ENCODE measurements at places on chromosomes 16 and 17.
A peak's percentile ranks its signal among the peaks of the same experiment; 100 is the strongest.

DNA sequence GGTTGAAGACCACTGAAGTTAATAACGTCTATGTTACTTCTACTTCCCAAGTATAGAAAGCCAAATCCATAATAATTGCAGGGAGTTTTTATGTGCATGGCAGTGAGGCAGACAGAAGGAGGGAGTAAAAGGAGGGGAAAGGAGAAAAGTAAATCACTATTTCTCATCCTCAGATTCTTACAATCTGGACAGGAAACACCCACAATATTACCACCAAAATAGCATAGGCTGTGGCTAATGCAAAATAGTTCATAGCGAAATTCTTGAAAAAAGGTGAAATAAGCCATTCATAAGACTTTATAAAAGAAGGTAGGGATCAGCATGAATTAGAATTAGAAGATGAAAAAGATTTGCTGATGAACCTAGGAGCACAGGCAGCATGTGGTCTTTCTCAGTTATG, 128.1 kb downstream of the KCNJ2 start:
- DNase-seq = no peak

- peak; percentile 78 for DNase-seq
Measured at GRCh38 chr16:72467157-72467759, 295.3 kb upstream of the PMFBP1 start.

GRCh38 chr17:21098934-21099689, 27.7 kb upstream of the DHRS7B start:
- DNase-seq = peak; percentile 65

- DNase-seq = no peak
Measured at GRCh38 chr17:9002227-9002605, 19.1 kb upstream of the NTN1 start.

DNA sequence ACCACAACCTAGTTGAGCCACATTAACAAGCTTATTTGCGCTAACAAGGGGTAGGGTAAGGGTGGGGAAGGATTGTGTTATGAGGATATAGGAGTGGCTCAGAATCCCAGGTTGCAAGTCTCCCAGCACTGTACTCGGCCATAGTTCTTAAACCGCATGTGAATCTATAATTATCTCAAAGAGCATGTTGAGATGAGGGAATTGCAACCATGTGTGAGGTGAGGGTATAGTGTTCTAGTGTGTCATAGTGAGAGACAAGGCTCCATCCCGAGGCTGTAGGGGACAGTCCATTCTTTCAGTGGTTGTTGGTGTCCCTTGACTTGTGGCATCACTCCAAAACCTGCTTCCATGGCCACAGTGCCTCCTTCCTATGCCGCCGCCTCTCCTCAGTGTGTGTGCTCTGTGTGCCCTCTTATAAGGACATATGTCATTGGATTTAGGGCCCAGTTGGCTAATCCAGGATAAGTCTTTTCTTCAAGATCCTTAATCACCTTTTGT, 22.7 kb upstream of the ATP5MC1 start:
- no peak for DNase-seq

DNA sequence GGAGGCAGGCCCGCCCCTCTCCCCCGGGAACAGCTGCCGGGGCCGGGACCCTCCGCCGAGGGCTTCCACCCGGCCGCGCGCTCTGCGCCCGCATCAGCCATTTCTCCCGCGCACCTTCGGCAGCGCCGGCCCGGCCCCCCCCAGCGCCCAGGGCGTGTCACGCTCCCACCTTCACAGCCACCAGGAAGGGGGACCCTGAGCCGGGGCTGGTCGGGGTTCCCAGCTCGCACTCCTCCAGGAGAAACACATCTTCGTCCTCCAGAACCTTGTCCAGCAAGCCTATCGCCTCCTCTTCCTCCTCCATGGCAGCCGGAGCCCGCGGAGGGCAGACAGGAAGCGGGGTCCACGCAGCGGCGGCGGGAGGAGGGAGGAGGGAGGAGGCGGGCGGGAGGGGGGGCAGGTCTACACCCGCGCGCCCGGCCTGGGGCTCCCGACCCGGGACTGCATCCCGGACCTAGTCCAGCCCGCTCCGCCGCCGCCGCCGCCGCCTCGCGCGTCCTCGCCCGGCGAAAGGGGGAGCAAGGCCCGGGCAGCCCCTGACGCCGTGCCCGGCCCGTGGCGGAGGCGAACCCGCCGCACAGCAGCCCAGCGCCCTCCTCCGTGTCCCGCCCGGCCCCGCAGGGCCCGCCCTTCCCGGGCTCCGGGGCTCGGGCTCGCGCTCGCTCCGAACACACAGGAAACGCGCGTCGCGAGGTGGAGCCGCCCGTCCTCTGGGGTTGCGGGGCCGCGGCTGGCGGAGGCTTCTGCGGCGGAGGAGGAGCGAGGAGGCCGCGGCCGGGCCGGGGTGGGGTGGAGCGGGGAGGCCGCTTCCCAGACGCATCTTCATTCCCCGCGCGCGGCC, 70.8 kb downstream of the ABR start:
- peak; percentile 58 for DNase-seq

DNA sequence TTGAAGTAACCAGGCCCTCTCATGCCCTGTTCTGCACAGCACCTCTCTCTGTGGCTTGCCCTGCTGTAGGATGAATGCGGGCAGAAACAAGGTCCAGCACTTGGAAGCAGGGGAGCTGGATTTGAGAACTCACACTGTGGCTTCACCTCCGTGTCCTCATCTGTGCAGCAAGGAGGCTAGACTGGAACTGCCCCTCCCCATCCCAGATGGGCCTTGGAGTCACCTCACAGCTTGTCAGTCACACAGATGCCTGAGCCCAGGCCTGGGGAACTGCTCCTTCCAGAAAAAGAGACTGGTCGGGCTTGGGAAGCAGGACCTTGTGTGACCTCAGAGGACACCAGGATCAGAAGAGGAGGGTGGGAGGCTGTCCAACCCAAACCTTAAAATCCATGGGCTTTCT, 180.8 kb downstream of the CCT6B start:
- no peak for DNase-seq

GRCh38 chr17:39304188-39304587, 78.4 kb upstream of the STAC2 start:
- no peak for DNase-seq

GRCh38 chr16:86611525-86611855, 33.1 kb downstream of the FOXL1 start:
- DNase-seq = peak; percentile 90

DNA sequence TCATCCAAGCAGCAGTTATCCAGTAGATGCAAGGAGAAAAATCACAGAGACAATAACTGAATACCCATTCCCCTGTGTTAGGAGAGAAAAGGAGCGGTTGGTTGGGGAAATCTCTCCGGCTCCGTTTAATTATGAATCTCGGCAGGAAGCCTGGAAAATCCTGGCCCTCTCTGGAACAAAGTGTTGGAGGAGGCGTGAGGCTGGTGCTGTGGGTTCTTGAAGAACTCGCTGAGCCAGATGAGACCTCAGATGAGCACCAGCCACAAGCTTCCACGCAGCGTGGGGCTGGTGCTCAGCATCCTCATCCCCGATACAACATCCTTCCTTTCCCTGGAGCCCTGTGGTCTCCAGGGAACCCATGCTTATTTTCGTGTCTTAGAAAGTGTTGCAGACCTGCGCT, 39.7 kb downstream of the CACNG4 start:
- DNase-seq = no peak

GRCh38 chr16:64866021-64866420, 255.8 kb downstream of the CDH11 start:
- no peak for DNase-seq

- no peak for DNase-seq
Measured at GRCh38 chr16:87559945-87560344, 42.4 kb upstream of the JPH3 start.

- no peak for DNase-seq
Measured at GRCh38 chr16:31130336-31130891, 5.1 kb downstream of the PRSS8 start.

DNA sequence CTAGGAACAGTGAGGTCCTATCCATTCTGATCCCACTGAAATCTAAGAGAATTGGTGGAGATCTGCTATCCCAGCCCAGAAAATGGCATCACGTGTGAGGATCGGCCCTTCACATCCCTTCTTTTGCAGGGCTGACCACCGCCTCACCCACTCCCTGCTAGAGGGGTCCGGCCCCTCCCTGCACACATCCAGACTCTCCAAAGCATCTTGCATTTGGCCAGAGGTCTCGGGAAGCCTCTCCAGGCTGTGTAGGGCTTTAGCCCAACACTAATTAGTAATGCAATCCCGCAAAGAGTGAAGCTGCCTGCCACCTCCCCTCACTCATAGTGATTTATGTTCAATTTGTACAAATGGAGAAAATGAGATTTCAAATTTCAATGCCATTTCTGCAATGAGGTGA, 434.4 kb upstream of the ZFHX3 start:
- no peak for DNase-seq

DNA sequence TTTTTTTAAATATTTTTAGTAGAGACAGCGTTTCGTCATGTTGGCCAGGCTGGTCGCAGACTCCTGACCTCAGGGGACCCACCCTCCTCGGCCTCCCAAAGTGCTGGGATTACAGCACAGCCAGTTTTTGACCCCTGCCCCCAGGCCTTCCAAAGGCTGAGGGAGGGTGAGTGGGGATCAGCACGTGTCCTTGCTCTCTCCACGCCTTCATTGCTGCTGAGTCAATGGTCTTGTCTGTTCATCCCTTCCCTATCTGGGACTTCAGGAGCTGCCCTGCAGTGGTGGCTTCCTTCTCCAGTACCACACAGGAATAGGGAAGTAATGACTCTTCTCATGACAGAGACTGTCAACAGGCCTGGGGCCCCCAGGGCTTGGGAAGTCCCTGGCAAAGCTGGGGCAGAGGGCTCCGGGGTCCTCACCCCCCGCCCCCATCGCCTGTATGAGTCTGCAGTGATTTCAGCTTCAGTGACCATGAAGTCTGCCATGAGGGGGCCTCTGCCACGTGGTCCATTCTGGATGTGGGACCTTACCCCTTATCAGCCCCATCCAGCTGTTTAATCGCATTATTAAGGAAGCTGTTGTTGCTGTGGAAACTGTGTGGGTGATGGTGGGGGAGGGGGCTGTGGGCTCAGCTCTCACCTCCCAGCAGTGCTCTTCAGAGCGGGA, 6.1 kb downstream of the ABCC3 start:
- peak; percentile 17 for DNase-seq

- DNase-seq = peak; percentile 42
Measured at GRCh38 chr16:19860166-19861041, 24.2 kb downstream of the GPRC5B start.

DNA sequence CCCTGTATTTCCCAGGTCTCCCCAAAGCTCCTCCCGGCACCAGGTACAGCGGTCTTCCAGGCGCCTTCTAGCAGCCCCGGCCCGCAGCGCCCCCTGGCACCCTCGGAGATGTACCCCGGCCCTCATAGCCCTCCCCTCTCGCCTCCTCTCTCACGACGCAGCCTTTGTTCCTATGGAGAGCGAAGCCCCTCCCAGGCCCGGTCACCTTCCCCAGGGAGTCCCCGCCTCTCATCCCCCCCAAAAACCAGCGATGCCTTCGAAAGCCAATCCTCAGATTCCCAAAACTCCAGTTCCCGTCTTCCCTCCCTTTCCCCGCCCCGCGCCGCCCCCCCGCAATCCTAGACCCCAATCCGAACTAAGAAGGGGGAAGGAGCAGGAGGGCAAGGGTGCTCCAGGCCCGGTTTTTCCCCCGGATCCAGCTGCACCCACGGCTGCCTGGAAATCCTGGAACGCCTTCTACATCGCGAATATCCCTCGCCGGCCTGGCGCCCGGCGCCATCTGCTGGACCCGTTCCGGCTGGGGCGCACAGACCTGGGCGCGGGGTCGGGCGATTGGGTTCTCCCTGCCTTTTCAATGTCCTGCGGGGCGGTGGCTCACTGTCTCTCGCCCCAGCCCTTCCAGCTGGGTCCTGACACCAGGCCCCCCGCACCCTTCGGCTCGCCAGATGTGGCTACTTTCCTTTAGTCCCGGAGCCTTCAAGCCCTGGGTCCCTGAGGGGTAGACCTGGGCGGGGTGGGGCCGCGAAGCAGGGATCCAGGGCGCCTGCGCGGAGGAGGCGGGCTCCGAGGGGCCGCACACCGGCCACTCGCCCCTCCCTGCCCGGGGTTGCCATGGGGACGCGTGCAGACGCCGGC, at the start of gene DNAH2:
Gene DNAH2, plus strand, starts transcription at position 844 of the 855 bp plus-strand sequence. CDS start 1,991 bp downstream, outside the sequence.
- peak; percentile 95 for DNase-seq

- no peak for DNase-seq
Measured at GRCh38 chr17:45581860-45582259, 91.3 kb upstream of the PLEKHM1 start.

DNA sequence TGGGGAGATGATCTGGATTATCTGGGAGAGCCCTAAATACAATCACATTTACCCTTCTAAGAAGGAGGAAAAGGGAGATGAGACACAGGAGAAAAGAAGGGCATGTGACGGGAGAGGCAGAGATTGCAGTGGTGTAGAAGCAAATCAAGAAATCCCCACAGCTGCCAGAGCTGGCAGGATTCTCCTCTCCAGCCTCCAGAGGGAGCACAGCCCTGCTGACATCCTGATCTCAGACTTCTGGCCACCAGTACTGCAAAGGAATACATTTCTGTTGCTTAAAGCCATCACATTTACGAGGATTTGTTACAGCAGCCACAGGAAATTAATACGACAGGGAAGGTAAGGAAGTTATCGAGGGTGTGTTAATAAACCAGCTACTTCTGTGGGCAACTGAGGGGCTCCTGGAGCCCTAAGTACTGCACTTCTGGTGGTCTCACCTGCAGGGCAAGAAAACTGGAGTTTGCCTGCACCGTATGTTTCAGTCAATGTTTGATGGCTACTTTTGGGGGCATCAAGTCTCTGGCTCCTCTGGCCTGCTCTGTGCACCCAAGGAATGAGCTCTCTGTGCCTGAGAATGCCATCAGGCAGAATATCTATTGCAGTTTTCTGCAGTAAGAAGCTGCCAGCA, 22.9 kb upstream of the CDH13 start:
- peak; percentile 77 for DNase-seq

DNA sequence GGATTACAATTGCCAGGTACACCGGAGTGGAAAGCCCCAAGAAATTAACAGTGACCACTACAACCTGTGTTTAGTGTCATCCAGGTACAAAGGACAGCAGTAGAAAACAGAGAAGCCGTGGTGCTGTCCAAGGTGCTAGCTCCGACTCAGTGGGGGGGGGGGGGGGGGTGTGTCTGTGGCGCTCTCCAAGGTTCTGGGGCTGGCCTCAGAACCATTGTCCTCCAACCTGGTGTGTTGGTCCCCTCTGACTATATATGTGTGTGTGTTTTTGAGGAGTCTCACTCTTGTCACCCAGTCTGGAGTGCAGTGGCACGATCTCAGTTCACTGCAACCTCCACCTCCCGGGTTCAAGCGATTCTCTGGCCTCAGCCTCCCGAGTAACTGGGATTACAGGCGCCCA, 5.8 kb upstream of the ZNF23 start:
- DNase-seq = peak; percentile 42

GRCh38 chr16:26547681-26548080, 519.0 kb upstream of the C16orf82 start:
- no peak for DNase-seq

DNA sequence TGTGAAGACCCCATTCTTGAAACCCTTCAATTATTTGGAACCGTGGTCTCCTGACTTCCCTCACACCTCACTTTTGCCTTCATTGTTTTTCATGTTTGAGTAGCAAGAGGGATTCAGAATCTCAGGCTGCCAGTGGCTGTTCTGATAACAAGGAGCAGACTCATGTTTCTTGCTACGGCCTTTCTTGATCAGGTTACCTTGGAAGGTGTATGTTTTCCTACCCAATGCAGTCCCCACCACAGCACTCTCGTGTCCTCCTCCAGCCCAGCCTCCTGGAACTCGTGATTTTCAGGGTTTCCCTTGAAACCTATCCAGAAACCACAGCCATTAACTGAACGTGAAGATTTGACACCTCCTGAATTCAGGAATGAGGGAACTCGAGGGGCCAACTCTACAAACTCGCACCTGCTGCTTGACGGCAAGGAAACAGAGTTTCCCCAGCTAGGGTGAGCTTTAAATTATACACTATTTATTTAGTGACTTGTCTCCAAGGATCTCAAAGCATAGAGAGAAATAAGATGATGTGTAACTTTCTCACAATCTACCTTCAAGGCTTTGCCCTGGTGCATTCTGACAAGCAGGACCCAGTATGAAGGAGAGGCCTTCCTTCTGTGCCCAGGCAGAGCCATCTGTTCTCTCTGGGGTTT, 1.6 kb downstream of the ZFHX3 start:
- no peak for DNase-seq

All from fibroblast of pulmonary artery (primary cell).